ENCODE measurements at places on chromosomes 1 and 21.

GRCh38 chr1:56686169-56686568 is 41.1 kb downstream of the PRKAA2 start:
- no peak for DNase-seq

- no peak for DNase-seq
Measured at GRCh38 chr21:42140196-42140934, 69.2 kb downstream of the UMODL1 start.

DNA sequence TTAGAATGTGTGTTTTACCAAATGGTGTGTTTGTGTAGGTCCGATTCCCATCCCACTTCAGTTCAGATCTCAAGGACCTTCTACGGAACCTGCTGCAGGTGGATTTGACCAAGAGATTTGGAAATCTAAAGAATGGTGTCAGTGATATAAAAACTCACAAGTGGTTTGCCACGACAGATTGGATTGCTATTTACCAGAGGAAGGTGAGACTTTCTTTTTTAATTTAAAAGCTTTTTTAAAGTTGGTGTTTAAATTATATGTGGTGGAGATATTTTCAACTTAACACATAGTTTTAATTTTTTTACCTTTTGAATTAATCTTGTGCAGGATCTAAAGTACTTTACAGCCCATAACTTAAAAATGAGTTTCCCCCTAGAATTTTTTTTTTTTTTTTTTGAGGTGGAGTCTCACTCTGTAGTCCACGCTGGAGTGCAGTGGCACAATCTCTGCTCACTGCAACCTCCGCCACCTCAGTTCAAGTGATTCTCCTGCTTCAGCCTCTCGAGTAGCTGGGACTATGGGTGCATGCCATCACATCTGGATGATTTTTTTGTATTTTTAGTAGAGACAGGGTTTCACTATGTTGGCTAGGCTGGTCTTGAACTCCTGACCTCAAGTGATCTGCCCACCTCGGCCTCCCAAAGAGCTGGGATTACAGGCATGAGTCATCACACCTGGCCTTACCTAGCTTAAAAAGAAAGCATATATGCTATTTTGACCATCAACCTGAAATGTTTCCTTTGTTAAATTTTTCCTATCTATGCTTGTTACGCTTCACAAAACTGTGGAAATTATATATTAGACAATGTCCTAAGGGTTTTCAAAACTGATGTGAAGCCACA is 70.3 kb downstream of the PRKACB start:
- no peak for DNase-seq

DNA sequence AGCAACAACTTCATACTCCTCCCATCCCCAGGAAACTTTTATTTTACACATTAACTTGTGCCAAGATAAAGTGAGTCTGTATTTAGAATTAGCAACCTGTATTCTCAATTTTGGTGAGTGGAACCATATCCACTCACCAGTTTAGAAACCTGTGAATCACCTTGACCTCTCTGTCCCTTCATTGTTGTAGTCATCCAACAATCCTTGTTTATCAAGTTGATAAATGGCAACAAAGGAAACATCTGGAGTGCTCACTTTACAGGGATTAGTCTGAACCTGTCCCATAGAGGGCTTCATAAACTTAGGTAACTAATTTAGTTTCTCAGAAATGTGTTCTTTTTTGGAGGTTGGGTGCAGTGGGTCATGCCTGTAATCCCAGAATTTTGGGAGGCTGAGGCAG is 3.9 kb upstream of the CLSPN start:
- no peak for DNase-seq

GRCh38 chr1:1075148-1075935 is 1.2 kb upstream of the RNF223 start:
- no peak for DNase-seq

DNA sequence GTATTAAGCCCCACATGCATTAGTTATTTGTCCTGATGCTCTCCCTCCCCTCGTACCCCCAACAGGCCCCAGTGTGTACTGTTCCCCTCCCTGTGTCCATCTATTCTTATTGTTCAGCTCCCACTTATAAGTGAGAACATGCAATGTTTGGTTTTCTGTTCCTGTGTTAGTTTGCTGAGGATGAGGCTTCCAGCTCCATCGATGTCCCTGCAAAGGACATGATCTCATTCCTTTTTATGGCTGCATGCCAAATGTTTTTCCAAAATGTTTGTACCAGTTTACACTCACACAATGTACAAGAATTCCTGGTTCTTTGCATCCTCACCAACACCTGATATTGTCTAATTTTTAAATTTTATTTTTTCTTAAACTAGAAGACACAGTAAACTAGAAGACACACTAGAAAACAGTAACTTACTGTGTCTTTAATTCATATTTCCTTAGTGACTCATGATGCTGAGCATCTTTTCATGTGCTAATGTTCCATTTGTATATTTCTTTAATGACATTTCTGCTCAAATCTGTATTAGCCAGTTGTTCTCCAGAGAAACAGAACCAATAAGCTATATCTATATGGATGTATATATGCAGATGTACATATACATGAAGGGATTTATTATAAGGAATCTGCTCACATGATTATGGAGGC is 19.4 kb upstream of the USP1 start:
- DNase-seq, result no peak

GRCh38 chr1:145955436-145955835 is 2.4 kb downstream of the LIX1L start:
- no peak for DNase-seq

DNA sequence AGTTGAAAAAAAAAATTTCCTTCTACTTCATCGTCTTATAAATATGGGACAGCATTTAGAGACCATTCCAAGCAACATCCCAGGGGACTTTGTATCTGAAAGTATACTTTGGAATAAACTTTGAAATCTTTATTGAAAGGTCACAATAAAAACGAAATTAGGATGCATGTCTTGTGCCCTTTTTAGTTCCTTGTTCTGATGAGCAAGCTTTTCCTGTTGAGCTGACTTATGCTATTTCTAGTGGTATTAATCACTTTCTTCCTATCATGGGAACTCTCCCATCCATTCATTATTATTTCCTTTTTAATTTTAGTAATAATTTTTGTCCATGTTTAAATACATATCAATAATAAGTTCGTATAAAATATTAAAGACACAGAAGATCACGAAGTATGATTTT is 4.0 kb upstream of the GBP2 start:
- DNase-seq, result no peak

DNA sequence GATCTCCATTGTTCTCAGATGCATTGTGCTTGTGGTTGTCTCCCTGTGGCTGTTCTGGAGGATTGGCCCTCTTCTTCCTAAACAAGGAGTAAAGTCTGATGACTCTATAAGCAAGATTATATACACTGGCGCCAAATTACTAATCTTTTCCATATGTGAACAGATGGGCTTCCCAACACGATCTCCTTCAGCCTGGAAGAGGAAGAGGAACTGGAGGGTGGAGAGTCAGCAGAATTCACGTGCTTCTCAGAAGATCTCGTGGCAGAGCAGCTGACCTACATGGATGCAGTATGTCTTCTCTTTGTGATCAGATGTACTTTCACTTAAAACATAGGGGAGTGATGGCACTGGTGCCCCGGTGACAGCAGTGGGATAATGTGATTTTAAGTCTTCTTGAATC is 78.7 kb downstream of the RGL1 start:
- no peak for DNase-seq

DNA sequence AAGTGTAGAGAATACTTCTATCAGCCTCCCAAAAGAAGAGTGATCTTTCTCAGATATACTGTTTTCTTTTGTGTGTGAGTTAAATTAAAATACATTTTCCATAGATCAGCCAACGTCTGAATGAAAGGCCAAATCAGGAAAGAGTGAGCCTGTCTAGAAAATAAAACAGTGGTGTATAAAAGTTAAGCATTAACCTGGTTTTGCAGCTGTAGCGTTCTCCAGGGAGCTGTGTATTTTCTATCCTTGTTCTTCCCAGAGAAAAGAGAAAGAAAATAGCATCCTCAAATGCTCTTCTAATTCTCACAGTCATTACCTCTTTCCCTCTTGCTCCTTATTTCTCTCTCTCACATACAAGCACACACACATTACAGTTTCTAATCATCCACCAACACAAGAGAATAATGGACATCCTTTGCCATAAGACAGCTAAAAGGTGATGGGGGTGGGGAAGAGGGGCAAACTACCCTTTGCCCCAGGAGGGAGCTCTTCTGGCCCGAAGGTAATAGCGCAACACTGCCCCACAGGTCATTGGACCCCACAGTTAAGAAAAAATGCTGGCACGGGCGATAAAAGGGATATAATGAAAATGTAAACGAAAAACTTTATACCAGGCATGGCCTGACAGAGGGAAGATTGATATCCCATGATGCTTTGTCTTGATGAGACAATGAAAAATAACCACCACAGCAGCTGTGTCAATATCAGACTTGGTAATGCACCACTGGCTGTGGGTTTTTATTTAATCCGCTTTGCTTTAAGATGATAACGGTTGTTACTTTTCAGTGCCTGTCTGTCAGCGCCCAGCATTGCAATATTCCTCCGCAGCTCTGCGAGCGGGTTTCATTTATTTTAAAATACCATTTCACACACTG is 150.3 kb downstream of the NUF2 start:
- DNase-seq, result no peak

GRCh38 chr1:190320952-190321351 is 156.7 kb downstream of the BRINP3 start:
- no peak for DNase-seq

- no peak for DNase-seq
Measured at GRCh38 chr1:67855961-67856360, 22.7 kb upstream of the GNG12 start.

DNA sequence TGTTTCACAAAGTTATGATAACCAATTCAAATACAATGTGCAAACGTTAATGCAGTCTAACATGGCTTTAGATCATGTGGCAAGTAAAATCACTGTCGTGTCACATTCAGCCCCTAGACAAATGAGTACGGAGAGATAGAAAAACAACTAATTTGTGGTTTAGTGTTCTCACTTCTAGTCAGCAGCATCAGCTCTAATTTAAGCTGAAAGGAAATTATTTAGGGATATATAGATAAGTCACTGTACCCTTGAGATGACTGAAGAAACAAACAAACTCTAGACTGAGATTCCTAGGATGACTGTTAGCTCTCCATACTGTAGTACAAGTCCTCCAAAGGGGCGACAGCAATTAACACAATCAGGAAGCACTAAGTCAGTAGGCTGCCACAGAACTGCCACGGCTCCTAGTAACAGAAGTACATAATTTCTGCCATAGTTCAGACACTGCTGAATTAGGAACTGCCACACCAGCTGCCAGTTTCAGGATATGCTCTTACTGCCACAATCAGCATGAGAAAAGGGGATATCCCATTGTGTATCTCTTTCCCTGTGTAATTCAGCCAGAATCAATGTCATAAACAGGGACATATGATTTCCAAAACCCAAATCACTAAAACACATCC is 150.4 kb upstream of the NEGR1 start:
- no peak for DNase-seq

- no peak for DNase-seq
Measured at GRCh38 chr1:76238094-76238628, 163.6 kb downstream of the ST6GALNAC3 start.

DNA sequence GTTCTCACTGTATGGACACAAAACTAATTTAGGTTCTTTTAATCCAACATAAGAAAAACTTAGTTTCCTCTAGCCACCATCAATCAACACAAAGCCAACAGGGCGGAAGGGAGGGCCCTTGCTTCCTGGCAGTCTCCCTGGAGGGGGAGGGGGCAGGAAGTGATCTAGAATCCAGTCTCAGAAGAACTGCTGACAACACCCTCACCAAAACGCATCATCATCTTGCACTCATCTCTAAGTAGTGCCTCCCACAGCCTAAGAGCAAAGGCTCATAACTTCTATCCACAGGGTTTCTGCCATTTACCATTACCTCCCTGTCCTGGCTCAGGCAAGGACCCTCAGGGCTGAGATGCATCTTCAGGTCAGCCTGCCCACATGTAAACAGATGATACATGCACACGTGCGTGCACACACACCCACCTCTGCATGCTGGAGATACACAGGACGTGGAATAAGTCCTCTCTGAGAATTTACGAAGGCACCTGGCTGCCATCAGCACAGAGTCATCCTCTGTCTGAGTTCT is 20.5 kb downstream of the HIVEP3 start:
- DNase-seq, result no peak

DNA sequence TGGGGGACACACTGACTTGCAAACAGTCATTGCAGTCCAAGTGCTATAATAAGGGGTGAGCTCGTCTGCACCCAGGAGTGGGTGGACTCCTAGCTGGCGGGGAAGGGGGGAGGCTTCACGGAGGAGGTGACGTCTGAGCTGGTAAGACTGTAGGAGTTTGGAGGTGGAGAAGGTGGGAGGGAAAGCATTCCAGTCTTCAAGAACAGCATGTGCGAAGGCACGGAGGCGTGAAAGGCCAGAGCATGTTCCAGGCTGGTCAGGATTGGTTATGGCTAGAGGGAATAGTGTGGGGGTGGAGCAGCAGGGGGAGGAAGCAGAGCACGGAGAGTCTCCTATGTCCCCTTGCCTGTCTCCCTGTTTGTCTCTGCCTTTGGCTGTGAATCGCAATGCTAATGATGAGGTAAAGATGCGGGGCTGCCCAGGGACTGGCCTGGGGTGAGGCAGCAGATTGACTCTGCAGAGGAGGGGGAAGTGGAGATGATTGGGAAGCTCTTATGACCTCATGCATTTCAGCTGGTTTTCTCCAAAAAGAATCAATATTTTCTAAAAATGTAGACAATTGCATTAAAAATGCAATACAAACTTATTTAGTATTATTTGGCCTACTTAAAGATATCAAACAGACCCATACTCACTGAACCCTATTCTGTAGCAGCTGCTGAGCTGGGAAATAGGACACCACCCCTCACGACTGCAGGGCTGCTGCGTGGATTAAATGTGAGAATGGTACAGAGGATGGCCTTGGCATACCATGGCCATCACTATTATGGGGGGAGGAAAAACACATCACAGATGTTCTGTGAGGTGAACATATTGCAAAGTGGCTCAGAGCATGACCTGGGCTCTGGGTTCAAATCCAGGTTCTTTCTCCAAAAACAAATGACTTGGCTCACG is 2.6 kb upstream of the ZNF436 start:
- no peak for DNase-seq
